Activated CD4-positive, alpha-beta T cell treated with anti-CD3 and anti-CD28 coated beads for 24 hours (primary cell): ENCODE measurements at places on chromosomes 1 and 21.
A peak's percentile ranks its signal among the peaks of the same experiment; 100 is the strongest.

- DNase-seq: no peak
Observed at GRCh38 chr1:16882986-16883385, 12.8 kb upstream of the RNU1-2 start.

DNA sequence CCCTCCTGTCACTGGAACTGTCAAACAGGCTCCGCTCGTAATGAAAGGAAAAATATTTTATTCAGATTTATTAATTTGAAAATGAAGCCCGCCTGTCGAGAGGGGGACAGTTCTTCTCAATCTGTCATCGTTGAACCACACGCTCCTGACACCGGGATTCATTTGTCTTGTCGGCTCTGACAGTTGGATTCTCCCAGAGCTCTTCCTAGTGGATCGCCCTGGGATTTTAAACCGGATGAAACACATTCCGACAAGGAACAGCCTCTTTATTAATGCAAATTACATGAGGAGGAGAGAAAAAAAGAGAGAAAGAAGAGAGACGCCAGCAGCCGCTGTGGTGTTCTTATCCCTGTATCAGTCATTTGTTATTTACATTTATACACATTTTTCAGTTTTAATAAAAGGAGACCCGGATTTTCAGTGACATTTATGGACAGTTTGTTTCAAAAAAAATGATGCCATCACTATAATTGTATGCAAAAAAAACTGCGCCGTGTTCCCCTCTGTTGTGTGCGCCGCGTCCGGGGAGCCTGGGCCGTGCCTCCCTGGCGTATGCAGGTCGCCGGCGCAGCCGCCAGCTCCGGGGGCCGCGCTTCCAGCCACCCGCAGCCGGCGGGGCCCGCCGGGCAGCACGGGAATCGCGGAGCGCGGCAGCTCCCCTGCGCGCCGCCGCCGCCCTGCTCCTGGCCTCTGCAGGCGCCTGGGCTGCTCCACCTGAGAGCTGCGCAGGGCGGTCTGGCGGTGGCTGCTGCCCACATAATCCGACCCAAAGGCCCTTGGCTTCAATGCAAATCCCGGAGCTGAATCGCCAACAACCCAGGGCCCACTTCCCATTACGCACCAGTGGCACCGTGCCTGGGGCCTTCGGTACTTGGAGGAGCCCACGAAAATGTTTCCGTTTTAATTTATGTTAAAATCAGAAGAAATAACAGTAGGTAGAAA is 237.9 kb upstream of the PBX1 start:
- no peak for DNase-seq

DNA sequence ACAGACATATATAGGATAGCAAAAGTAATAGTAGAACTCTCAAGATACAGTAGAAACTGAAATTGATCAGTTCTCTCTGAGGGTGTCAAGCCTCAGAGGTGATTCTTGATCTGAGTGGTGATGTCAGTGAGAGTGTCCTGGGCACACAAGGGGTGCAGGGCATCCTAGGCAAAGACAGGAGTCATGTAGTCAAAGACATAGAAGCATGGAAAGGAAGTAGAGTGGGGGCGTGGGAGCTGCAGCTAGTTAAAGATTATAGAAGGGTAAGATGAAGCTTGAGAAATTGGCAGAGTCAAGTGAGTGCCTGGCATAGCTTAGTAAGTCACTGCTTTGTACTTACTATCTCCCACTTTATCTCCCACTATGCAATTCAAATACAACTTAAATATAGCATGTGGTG is 22.8 kb downstream of the CDC7 start:
- no peak for DNase-seq

- DNase-seq: no peak
Observed at GRCh38 chr1:234216116-234216703, 157.0 kb upstream of the COA6 start.

- no peak for DNase-seq
Observed at GRCh38 chr21:19124691-19125090, 721.1 kb upstream of the TMPRSS15 start.

- DNase-seq: no peak
Observed at GRCh38 chr1:203444171-203444576, 31.4 kb upstream of the PRELP start.

- DNase-seq: no peak
Observed at GRCh38 chr1:21154717-21155116, 22.0 kb downstream of the EIF4G3 start.

GRCh38 chr1:183370399-183371058 is 47.7 kb downstream of the NMNAT2 start:
- no peak for DNase-seq

DNA sequence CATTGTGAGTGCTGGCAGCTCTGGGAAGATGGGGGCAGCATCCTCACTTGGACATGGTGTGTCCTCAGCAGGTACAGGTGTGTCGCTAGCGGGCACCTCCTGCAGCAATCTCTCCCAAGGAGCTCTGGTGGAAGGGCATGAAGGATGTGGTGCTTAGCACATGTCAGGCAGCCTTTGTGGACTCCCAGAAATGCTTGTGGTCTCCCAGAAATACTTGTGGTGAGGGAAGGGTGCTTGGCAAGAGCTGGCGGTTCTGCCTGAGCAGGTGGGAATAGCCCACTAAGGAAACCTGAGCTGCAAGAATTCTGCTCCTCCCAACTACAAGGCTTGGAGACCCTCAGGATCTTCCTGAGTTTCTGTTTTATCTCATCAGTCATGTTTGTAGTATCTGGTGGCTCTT is 371.6 kb downstream of the PRDM2 start:
- DNase-seq: no peak

DNA sequence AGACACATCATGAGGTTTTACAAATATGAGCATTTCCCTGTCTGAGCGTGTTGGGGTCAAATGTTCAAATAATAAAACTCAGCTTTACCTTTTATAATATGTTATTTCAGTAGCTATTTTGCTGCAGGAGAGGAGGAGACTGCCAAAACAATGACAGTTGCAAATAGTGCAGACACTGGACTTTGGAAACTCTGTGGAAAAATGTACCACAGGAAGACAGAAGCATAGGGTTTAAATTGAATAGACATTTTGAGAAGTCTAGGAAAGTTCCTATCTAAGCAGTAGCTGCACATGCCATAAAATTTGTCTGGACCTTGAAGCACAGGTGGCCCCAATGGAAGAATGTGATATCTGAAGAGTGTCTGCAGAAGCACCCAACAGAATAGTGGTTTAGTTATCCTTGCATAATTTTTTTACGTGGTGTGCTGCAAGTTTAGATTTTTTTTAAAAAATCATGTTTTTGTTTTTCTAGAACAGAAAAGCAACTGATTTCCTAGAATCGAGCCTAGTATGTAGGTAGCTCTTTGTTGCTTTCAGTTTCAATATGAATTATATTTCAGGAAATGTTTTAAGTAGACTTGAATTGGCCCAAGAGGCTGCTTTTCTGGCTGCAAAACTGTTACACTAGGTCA is 14.0 kb upstream of the GBP5 start:
- no peak for DNase-seq

DNA sequence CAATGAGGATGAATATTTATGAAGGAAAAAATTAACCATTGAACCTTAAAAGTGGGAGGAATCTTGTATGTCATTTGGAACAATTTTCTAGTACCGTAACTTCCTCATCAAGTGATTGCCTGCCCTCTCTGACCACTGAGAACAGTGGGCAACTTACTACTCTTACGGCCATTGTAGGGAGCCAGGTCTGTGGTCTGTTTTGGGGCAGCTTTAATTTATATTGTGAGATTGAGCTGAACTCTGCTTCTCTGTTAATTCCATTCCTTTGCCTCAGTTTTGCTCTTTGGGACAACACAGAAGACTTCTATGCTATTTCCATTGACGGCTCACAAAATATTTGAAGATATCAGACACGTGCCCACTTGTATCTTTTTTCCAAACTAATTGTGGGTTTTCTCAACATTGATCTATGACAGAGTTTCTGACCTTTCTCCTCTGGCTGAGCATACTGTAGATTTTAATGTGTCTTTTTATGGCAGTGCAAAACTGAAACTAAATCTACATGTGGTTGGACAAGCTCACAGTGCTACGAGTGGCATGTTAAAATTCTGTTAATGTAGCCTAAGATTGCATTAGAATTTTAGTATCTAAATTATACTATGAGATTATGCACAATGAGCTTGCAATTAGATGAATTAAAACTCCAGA is 27.8 kb upstream of the ZNF281 start:
- no peak for DNase-seq

DNA sequence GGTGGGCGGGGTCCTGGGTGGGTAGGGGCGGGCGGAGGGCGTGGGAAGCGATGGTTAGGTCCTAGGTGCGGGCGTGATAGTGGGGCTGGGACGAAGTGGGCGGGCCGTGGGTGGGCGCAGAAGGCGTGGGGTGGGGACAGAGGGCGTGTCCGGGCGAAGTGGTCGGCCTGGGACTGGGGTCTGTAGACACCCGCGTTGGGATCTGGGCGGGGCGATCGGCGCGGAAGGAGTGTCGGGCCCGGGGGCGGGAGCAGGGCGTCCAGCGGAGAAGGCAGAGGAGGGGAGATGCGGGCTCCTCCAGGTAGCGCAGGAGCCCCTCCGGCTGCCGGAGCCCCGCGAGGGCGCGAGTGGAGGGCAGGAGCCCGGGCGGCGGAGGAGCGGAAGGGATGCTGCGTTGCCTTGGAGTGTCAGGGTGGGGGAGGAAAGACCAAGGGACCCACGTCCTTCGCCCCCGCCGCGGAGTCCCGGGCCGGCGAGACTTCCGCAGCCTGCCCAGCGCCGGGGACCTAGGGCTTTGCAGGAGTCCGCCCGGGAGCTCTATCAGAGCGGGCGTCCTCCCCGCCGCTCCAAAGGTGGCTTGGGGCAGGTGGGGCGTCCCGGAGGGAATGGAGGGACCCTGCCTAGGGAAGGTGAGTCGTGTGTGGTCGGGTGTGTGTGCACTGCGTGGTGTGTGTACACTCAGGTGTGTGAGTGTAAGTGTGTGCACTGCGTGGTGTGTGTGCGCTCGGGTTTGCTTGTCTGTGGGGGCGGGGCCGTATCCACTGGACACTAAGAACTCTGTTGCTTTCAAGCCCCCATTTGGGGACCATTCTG is 27.0 kb upstream of the PRSS38 start:
- DNase-seq: peak; percentile 60

GRCh38 chr21:22191581-22191980 is 1193.4 kb downstream of the NCAM2 start:
- DNase-seq: no peak

DNA sequence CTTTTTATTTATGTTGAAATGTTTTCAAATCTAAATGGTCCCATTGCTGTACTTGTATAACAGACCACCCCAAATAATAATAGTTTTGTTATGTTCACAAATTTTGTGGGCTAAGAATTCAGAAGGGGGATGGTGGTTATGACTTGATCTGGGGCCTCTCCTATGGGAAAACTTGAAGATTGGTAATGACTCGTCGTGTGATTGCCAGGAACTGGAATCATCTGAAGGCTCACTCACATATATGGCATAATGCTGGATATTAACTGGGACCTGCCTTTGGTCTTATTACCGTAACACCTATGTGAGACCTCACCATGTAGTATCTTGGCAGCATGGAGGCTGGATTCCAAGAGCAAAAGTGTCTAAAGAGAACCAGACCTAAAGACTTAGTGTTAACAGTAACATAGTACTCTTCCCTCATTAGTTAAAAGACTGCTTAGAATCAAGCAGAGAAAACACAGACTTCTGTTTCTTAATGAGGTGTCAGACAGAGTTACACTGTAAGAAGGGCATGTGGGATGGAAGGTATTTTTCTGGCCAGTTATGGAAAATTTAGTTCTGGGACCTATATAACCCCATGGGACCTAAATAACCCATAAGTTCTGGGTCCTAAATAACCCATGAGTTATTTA is 11.9 kb downstream of the LYPLAL1 start:
- no peak for DNase-seq

GRCh38 chr1:223102797-223103533 is 40.1 kb downstream of the TLR5 start:
- DNase-seq: no peak

- no peak for DNase-seq
Observed at GRCh38 chr21:33174756-33175155, 55.0 kb upstream of the IFNAR2 start.

- no peak for DNase-seq
Observed at GRCh38 chr1:75855010-75855409, 58.3 kb downstream of the MSH4 start.

DNA sequence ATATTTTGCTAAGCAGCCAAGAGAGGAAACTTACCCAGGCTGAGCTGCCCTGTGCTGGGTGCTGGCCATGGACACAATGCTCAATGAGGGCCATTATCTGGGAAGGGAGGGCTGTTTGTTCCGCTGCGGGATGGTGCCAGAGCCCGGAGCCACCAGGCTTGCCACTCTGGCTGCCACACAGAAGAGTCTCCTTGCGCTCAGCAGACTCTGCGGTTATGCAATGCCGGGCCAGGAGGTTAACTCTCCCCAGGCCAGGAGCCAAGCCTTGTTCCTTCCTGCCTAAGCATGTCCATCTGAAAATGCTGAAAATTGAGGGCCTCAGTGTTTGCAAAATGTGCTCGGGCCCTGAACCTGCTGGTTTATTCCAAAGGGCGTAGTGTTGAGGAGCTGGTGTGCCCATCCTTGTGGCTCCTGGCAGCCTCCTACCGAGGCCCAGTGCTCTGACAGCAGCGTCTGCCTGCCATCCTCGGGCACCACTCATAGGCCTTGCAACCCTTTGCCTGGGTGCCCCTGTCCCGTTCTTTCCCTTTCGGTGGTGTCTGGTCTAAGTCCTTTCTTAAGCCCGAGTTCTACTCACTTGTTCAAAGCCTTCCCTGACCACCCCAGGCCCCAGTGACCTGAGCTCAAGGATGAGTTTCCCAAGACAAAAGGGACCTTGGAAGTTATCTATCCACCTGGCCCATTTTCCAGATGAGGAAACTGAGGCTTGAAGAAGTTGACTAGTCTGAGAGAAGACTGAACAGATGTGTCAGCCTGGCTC is 133.8 kb upstream of the EDN2 start:
- no peak for DNase-seq

- DNase-seq: no peak
Observed at GRCh38 chr21:25564349-25564948, 42.8 kb downstream of the MRPL39 start.

GRCh38 chr1:112527266-112528010 is 18.7 kb downstream of the WNT2B start:
- DNase-seq: no peak

DNA sequence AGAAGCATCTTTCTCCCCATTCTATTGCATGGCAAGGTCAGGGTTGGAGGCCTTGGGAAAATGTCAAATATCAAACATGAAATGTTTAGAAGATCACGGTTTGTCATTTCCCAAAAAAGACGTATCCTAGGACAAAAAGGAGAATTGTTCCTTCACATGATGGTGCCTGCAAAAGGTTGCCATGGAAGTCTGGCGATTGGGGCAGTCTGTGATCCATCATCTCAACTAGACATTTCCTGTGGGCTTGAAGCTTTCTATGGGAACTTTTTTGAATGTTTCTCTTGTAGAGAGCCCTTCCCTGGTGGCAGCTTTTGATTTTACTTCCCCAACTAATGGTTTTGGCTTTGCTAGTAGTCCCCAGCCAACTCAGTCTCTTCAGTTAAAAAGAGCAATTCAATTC is 106.3 kb downstream of the TGFB2 start:
- DNase-seq: no peak

- no peak for DNase-seq
Observed at GRCh38 chr1:154657556-154657955, 49.6 kb upstream of the ADAR start.

- no peak for DNase-seq
Observed at GRCh38 chr1:76892675-76893074, 25.4 kb downstream of the ST6GALNAC5 start.

- no peak for DNase-seq
Observed at GRCh38 chr1:169924063-169924462, 30.4 kb upstream of the SCYL3 start.

DNA sequence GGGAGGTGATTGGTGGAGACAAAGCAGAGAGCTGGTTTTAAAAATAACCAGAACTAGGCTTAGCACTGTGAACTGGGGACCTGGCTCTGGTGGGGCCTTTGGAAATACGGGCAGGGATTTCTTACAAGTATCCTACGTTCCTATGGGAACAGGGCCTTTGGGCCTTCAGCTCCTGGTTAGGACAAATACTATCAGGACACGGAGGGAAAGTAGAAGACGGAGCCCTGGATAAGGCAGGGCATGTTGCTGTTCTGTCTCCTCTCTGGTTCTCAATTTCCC is 5.3 kb upstream of the MYOG start:
- no peak for DNase-seq
